ENCODE measurements at places on chromosomes 2 and 18.
A peak's percentile ranks its signal among the peaks of the same experiment; 100 is the strongest.

DNA sequence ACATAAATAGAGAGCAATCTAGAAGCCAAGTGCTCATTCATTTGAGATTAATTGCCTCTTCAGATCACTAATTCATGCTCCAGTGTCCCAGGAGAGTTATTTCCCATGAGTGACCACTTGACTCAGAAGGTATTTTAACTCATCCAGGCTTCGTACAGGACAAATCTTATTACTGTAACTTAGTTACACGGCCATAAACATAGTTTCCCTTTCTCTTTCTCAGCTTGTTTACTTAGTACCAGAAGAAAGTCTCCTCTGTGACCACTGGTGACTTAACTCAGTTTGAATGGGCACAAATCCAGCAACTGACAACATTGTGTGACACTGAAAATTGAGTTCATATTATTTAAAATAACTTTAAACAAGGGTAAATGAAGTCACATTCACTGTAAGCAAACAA, 25.3 kb downstream of the MMADHC start:
- DNase-seq = no peak

DNA sequence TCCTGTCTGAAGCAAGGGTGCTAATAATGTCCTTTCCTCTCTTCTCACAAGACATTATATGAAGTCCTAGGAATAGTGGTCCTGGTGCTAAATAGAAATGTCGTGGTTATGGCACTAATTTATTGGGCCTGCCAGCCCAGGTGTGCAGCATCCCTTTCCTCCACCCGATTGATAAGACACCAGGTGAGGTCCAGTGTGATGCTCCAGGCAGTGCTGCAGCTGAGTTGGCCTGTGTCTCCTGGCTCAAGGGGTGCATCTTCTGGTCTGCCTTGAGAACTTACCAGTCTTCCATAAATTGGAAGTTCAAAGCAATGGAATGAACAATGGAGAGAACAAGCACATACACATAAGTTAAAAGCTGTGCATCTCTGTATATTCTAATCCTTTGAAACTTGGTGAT, 26.9 kb downstream of the CRIM1 start:
- no peak for DNase-seq

DNA sequence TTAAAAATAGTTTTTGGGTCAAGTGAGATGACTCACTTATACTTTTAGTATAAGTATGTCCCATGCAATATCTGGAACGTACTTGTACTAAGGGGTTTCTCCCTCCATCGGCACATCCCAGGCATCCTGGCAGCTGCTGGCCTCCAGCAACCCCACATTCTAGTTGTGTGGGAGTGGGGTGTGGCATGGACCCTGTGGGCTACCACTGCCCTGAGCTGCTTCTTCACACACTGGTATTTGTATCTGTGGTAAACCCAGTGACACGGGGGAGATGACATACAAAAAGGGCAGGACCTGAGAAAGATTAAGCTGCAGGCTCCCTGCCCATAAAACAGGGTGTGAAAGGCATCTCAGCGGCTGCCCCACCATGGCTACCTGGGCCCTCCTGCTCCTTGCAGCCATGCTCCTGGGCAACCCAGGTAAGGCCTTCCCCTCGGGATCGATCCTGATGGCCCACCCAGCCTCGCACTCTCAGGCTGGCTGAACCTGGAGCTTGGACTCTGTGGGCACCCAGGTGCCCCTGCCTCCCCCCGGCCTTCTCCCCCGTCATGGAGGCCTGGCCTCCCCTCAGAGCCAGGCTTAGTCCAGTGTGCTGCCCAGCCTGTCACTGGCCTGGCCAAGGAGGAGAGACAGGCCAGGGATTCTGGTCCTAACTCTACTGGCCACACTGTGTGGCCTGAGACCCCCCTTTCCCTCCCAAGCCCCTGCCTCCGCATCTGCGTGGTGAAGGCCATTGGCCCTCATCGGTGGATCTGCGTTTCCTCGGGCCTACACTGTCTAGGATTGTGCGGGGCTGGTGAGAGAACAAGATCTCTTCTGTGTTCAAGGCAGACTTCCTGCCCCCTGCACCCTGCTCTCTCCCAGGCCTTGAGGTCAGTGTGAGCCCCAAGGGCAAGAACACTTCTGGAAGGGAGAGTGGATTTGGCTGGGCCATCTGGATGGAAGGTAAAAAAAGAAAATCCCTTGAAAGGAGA, at the start of gene GNLY:
TSS of gene GNLY (plus strand) at position 307 of the 974 bp plus-strand sequence. CDS start at position 368, 61 bp downstream.
- DNase-seq = no peak

- DNase-seq = no peak
Observed at GRCh38 chr2:138323382-138324067, 178.0 kb upstream of the SPOPL start.

DNA sequence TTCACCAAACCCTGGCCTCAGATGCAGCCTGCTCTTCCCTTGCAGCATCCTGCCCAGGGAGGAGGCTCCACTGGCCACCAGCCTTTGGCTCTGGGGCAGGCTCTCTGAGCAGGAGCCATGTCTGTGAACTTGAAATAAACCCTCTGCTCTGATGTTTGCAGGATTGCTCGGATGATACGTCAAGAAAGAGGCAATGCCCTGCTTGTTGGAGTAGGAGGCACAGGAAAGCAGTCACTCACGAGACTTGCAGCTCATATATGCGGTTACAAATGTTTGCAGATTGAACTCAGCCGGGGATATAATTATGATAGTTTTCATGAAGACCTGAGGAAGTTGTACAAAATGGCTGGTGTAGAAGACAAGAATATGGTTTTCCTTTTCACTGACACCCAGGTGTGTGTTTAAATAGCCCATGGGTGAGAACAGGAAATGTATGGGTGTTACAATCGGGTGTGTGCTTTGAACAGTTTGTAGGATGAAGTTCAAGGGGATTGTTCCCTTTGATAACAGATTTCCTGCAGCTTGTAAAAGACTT, 177.9 kb downstream of the DNAH6 start:
- DNase-seq = no peak

GRCh38 chr2:219057709-219058540, 2.8 kb downstream of the IHH start:
- peak; percentile 90 for DNase-seq

- no peak for DNase-seq
Observed at GRCh38 chr18:10387399-10387798, 67.0 kb upstream of the APCDD1 start.

DNA sequence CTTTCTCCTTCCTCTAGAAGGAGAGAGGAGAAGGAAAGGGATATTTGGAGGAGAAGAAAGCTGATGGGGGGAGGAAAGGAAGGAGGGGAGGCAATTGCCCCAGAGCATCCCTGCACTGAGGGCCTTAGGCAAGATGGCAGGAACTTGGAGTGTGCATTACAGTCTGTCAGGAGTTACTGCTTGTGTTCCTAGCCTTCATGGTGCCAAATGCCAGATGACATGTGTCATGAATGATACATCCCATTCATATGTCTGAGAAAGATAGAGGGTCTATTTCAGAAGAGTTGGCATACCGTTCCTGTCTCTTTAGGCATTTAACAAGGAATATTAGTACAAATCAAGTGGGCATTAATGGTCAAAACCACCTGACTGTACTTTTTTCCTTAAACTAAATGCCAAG, 232.1 kb upstream of the NT5C1B start:
- no peak for DNase-seq

DNA sequence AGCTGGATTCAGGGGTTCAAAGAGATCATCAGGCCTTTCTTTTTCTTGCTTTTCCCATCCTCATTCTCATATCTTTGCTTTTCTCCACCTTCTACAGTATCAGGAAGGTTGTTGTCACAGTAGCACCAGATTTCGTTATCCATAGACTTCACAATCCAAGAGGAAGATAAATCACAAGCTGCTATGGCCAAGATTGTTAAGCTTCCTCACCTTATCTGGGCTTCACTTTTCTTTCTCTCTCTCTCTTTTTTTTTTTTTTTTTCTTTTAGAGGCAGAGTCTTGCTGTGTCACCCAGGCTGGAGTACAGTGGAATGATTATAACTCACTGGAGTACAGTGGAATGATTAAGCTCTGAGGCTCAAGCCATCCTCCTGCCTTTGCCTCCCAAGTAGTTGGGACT, 93.5 kb downstream of the TTC27 start:
- no peak for DNase-seq

DNA sequence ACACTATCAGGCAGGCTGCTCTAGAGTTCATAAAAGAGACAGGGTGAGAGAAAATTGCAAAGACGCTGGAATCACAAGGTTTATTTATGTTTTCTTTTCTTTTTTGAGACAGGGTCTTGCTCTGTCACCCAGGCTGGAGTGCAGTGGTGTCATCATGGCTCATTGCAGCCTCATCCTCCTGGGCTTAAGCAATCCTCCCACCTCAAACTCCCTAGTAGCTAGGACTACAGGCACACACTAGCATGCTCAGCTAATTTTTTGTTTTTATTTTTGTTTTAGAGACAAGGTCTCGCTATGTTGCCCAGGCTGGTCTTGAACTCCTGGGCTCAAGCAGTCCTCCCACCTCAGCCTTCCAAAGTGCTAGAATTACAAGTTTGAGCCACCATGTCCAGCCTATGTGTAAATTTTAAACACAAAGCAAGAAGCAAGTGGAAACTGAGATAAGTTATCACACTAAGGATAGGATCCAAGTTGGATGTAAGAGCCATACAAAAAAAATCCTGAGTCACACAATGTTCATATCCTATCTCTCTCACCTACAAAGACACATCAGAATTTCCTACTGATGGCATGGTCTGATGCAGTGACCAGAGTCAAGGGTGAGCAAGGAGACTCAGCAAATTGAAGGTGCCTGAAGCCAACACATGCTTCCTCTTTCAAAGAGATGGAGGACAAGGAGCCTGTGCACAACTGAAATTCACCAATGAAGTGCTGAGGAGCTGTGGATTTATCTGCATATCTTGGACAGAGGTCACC, 31.4 kb downstream of the MYL12B start:
- DNase-seq = no peak

GRCh38 chr18:57942493-57942892, 101.5 kb upstream of the NEDD4L start:
- DNase-seq = no peak

GRCh38 chr2:198930170-198930569, 527.6 kb downstream of the SATB2 start:
- no peak for DNase-seq

DNA sequence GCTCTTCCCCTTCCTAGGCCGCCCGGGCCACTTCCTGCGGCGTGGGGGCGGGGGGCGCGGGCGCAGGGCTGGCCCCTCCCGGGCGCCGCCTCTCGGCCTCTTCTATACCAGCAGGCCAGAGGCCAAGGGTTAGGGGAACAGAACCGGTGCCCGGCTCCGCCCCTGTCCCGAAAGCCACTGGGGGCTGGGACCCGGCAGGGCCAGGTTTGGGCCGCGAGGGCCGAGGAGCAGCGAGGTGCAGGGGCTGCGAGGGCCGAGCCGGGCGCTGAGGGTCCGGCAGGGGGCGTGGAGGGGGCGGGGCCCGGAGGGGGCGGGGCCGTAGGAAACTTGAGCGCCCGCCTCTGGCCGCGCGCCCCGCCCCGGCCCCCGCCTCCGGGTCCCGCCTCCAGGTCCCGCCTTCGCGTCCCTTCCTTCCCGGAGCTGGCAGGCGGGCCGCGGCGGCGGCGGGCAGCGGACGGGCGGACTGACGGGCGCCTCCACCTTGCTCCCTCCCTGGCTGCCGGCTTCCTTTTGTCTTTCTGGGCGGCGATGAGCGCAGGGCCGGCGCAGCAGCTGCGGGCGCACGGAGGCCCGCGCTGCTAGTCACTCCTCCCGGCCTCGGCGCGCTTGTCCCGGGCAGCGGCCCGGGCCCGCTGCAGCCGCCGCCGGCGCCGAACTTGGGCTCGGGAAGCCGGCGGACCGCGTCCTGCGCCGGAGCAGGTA, at the start of gene HPCAL1:
TSS of gene HPCAL1 (plus strand) at position 426 of the 702 bp plus-strand sequence. CDS start 116,854 bp downstream, outside the sequence.
- peak; percentile 94 for DNase-seq

All from Peyer's patch (tissue), 4 donors.